Activated B cell treated with CpG ODN at 0.5 μM for 24 hours (primary cell): ENCODE measurements at places on chromosomes 5 and 9. TPM values are rescaled to one million over a fixed set of nuclear protein-coding genes. Genes with fewer than 3 reads are reported as not detected.

DNA sequence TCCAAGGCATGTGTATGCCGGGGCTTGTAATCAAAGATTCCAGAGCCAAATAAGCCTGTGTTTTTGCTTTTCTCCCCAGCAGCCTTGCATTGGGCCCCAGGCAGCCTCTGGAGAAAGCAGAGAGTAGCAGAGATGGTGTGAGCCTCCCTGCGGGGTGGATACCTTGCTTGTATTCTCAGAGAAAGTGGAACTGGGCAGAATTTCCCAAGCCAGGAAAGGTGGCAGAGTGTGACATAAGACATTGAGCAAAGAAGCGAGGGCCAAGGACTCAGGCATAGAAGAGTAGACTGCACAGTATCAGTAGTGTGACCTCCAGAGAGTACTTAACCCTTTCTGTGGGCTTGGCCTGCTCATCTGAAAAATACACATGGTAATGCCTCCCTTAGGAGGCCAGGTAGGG is 1.6 kb upstream of the GSN start:
- no peak for DNase-seq

GRCh38 chr5:105263515-105263914 is 1700.9 kb upstream of the NUDT12 start:
- DNase-seq, result no peak

Gene SLC12A7
- 21.8 and 23.3 TPM in 2 replicates for total RNA-seq

DNA sequence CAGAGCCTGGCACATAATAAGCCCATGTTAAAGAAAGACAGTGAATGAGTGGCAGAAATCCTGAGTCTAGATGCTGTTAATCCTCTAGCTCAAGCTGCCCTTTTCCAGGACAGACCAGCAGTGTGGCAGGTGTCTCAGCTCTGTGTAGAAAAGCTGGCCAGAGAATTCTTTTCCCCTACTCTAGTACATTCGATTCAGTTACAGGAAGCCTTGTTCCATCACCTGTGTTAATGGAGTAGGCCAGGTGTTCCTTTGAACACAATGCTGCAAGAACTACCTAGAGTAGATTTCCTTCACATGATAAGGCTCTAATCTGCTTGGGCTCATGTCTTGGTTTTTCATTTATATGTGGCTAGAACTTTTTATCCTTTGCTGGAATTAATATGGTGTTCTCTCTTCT is 52.5 kb downstream of the NUP214 start:
- DNase-seq, result no peak

DNA sequence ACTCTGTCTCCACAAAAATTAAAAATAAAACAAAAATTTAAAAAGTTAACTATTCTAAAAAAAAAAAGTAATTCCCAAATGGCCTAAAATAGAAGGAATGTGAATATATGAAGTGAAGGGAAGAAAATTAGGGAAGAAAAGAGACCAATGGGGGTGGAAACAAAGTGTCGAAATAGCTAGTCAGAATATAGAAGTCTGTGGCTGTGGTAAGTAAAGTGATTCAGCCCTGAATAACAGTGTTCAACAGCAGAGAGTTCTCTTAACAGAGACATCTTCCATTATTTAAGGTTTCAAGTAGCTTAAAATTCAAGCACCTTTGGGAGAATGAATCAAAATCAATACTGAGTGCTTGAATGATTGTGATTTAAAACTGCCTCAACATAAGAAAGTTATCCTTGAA is 51.7 kb downstream of the LPAR1 start:
- DNase-seq, result no peak

Gene CDKN2A
- total RNA-seq, result 6.7 and 8.5 TPM in 2 replicates

Gene PTGS1
- total RNA-seq, result 8.9 and 9.4 TPM in 2 replicates

Gene CARD6
- total RNA-seq, result 3.7 and 4.3 TPM in 2 replicates

Gene CYLC2
- total RNA-seq, result not detected in 2 replicates

Gene CNTNAP3
- total RNA-seq, result 0.24 and 0.71 TPM in 2 replicates

DNA sequence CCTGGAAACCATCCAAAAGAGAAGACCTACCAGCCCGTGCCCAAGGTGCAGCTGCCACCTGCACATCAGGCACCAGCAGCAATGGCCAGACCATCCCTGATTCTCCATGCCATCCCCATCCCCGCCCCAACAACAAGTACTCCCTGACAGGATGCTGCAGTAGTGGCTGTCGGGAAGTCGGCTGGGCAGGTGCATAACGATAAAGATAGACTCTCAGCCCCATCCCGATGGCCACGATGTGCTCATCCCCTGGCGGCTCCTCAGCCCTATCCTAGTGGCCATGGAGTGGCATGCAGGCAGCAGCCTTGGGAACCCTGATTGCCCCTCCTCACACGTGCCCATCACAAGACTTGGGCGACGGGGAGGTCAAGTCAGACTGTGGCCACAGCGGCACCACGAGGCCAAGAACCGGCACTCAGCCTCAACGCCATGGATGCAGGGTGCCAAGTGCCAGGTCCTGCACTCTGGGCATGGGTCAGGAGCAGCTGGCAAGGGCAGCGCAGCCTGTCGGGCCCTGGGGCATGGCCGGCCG is 368.8 kb upstream of the SPATA31A5 start:
- DNase-seq, result no peak

Gene KCNV2
- not detected in 2 replicates for total RNA-seq

- DNase-seq, result no peak
Measured at GRCh38 chr5:103847060-103847459, 284.5 kb upstream of the NUDT12 start.

DNA sequence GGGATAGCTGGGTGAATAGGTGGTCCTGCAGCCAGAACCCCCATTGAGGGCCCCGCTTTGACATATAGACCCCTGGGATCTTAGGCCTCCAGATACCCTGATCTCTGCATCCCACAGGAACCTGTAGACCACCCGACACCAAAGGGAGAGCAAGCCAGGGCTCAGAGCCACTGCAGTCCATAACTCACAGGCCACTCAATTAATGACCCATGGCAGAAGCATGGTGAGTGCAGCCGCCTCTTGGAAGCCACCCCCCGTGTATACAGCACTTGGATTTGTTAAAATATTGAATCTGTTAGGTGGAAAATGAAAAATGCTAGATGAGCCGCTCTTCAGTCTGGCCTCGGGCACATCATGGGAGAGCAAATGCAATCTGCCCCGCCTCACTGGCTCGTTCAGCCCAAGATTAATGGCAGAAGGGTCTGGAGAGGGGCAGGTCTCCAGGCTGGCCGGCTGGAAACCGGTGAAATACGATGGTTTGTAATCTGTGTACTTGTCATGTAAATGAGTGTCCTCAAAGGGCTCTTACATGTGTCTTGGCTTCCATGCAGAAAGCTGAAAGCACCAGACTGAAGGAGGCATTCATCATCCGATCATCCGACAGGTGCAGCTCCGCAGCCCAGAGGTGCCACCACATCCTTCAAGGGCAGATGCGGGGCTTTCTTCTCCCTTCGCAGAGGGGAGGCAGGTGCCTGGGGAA is 111.3 kb downstream of the OLFM1 start:
- DNase-seq, result no peak

Gene NMUR2
- not detected in 2 replicates for total RNA-seq

- no peak for DNase-seq
Measured at GRCh38 chr9:34338665-34339385, 9.5 kb downstream of the NUDT2 start.

- no peak for DNase-seq
Measured at GRCh38 chr5:6766604-6767093, 53.4 kb downstream of the TENT4A start.

Gene FYB1
- total RNA-seq, result 0.55 and 0.56 TPM in 2 replicates

Gene PCDHGA5
- 1.1 and 1.2 TPM in 2 replicates for total RNA-seq

Gene C6
- not detected in 2 replicates for total RNA-seq

DNA sequence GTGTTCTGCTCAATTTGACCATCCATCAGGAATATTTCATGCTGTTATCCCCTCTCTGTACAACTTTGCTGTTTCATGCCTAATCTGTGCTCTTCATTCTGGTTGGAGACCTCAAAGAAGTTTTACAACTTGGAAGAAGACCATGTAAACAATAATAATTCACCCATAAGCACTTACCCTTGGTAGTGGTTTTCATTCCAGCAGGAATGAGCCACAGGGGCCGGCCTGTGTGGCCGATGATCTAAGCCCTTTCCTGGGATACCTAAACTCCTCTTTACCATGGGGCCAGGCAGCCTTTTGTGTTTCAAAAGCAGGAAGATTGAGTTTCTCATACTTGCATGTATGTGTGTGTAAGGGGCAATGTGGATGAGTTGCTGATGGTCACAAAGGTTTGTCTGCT is 165.0 kb downstream of the FGF1 start:
- no peak for DNase-seq

Gene ESM1
- not detected in 2 replicates for total RNA-seq

- DNase-seq, result no peak
Measured at GRCh38 chr9:113631137-113631765, 167.7 kb downstream of the RGS3 start.

Gene SLC6A18
- not detected in 2 replicates for total RNA-seq

DNA sequence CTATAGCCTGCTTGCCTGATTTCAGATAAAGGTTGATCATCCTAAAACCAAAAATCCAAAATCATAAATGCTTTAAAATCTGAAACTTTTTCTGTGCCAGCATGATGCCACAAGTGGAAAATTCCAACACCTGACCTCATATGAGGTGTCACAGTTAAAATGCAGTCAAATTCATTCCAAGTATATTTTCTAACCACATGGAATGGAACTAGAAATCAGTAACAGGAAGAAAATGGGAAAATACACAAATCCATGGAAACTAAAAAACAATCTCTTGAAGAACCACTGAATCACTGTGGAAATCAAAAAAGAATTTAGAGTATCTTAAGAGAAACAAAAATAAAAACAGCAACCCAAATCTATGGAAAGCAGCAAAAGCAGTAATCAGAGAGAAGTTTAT is 297.5 kb upstream of the COX7C start:
- DNase-seq, result no peak

DNA sequence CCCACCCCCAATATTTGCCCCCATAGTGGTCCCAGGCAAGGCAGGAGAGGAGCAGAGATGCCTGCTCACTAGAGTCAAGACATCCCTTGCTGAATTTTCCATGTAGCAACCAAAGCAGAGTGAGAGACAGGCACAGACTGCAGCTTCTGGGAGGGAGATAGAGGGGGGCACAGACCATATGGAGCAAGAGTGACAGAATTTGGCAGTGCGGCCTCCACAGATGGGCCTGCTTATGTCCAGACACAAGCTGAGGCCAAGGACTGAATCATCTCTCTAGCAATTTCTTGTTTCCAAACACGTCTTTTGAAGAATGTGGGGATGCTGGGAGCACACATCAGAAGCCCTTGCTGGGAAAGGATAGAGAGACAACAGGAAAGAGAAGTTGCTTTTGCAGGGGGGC is 53.0 kb upstream of the ALDH1B1 start:
- DNase-seq, result no peak

Gene CAMSAP1
- 16.9 and 23.7 TPM in 2 replicates for total RNA-seq
